ENCODE measurements at places on chromosomes 3 and 15.

DNA sequence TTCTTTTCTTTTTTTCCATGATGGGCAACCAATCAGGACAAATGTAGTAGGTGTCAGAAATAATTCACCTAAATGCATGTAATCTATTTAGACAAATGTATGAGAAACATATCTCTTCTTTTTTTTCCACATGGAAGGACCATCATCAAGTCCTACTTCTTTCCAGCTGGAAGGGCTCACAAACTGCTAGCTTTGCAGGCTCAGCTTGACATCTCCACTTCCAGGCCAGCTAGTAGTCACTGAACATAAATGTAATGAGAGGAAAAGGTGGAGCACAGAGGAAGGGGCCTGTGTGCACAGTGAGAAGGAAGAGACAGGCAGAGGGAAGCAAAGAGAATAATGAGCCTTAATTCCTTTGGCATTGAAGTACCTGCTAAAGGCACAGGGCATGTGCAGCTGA lies 504.9 kb downstream of the MCTP2 start:
- DNase-seq, result no peak

- DNase-seq, result no peak
Measured at GRCh38 chr3:115499666-115500065, 123.6 kb upstream of the GAP43 start.

GRCh38 chr3:189776149-189776824 lies 145.1 kb downstream of the TP63 start:
- no peak for DNase-seq

GRCh38 chr3:43210049-43211027 lies 76.0 kb upstream of the SNRK start:
- no peak for DNase-seq

- no peak for DNase-seq
Measured at GRCh38 chr3:56547486-56547885, 9.5 kb upstream of the CCDC66 start.

DNA sequence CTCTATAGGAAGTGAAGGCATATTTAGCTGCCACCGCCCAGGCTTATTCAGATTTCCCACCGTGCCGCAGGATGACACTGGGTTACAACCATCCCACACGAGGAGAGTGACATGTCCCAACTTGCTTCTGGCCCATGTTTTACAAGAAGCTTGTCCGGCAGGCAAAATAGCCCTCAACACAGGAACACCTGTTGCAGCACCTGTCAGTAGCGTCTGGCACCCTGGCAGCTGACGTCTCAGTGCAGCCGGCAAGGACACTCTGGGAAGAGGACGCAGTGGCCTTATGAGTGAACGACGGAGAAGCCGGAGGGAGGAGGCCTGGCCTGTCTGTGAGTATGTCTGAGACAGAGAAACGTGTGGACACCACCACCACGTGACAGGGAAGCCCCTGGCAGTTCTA lies 32.1 kb downstream of the FAM174B start:
- peak; percentile 50 for DNase-seq

DNA sequence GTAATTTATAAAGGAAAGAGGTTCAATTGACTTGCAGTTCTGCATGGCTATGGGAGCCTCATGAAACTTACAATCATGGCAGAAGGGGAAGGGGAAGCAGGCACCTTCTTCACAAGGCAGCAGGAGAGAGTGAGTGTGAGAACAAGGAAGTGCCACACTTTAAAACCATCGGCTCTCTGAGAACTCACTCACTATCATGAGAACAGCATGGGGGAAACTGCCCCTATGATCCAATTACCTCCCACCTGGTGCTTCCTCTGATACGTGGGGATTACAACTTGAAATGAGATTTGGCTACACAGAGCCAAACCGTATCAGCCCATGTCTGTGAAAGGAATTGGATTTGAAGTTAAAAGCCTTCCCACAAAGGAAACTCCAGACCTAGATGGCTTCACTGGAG lies 39.1 kb downstream of the TKT start:
- DNase-seq, result no peak

GRCh38 chr15:62883938-62884479 lies 158.5 kb upstream of the TPM1 start:
- DNase-seq, result no peak

- no peak for DNase-seq
Measured at GRCh38 chr3:32842987-32843386, 25.2 kb downstream of the TRIM71 start.

DNA sequence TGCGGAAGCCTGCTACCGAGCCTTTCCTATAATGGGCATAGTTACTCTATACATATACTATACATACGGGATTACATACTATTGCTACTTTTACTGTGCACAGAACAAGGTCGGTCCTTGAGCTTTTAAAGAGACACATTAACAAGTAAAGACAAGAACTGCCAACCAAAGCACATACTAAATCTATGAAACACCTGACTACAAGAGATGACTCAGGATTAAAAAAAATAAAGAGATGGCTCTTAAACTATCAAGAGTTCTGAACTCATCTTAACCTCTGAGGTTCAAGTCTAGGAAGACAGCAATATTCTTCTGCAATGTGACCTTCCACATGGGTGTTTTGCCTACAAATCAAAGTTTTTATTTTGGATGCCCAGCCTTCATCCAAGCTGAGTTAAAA lies 106.8 kb downstream of the TNIK start:
- DNase-seq, result no peak

- DNase-seq, result no peak
Measured at GRCh38 chr15:101246824-101247745, 4.8 kb downstream of the CHSY1 start.

Data from sciatic nerve (tissue), 2 donors.